ENCODE measurements at places on chromosomes 11 and 22.

GRCh38 chr11:115333949-115334348, 170.3 kb downstream of the CADM1 start:
- DNase-seq, result no peak

DNA sequence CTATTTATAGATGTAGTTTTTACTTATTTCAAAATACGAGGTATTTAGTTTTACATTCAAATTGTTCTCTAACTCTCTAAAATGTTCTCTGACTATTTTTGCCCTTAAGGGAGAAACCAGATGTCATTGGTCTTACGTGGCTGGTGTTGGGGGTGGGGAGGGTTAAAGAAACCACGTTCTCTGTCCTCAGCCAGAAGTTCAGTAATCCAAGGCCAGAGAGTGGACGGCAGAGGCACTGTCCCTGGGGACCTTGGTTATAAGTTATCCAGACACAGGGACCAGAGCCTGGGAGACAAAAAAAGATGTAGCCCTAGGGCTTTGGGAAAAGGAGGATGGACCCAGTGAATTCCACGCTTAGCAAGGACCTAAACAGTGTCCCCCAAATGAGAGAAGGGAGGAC, 706 bp upstream of the OR51E1 start:
- DNase-seq, result no peak

DNA sequence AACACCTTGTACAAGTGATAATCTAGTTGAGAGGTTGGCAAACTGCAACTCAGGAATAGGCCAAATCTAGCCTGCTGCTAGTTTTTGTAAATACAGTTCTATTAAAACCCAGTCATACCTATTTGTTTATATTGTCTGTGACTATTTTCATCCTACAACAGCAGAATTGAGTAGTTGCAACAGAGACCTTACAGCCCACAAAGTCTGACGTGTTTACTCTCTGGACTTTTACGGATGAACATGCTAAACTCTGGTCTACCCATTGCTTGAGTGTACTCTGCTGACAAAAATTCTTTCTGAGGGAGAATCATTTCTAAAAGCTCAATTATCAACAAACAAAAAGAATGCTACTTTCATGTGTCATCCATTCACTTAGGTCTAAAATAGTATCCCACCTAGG, 287.0 kb downstream of the DYNC2H1 start:
- no peak for DNase-seq

GRCh38 chr11:70252844-70253243, 17.6 kb upstream of the PPFIA1 start:
- DNase-seq, result no peak

DNA sequence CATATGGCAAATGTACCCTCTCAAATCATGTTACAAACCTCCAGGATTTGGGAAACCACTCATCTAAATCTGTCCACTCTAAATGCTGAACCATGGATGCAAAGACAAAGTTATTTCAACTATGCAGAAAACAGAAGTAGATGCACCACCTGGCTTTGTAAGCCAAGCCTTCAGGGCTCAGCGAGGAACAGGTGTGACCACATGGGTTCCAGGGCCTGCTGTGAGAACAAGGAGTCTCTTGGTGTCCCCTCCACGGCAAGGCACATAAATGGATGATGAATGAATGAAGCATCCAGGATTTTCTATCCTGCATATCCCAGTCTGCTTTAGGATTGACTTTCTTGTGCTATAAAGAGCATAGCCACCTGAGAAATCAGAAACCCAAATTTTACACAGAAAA, 284.5 kb downstream of the LARGE1 start:
- DNase-seq, result no peak

DNA sequence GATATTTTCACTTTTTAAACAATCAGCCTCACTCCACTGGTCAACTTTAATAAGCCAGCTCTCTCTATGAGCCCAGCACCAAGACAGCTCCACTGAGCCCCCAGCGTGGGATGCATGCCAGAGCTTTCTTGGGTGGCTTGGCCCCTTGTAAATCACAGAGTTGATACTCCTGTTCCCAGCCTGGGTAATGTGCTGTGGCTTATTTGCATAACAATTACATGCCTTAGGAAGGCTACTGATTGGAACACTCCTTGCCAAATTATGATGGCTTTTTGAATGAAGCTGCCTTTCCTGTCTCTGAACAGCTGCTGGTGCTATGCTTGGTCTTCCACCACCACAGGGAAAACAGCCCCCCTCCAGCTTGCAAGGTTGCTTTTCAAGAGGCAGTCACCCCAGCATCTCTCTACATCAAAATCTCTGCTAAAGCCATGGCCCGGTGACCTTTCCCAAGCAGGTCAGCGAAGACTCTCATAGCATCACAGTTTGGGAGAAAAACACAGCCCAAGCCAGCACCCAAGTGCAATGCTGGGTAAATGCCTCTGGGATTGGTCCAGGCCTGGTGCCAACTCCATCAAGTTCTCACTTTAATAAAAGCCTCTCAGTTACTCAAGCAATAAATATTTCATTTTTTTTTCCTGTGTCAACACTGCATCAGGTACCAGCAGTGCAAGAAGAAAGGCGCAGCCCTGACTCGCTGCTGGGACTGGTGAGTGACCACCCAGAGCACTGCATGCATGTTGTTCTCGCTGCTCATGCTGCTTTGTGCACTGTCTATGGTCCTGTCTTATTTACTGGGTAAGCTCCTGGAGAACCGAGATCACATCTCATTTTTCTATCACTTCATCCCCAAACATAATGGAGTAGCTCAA, 549.3 kb downstream of the OPCML start:
- DNase-seq, result no peak

DNA sequence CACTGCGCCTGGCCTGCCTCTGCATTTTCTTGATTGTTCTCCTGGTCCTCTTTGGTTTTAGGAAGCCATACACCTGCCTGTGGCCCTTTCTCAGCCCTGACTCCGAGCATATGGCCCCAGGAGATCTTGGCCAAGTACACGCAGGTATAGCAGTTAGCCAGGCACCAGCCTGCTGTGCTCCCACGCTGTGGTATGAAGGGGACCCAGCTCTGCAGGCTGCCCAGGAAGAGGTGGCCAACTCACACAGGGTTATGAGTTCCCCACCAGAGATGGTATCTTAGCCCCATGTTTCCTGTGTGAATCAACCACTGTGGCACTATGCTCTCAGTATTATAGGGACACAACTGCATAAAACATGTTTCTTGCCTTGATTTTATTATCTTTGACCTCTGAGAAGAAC, 31.1 kb downstream of the SGSM3 start:
- no peak for DNase-seq

DNA sequence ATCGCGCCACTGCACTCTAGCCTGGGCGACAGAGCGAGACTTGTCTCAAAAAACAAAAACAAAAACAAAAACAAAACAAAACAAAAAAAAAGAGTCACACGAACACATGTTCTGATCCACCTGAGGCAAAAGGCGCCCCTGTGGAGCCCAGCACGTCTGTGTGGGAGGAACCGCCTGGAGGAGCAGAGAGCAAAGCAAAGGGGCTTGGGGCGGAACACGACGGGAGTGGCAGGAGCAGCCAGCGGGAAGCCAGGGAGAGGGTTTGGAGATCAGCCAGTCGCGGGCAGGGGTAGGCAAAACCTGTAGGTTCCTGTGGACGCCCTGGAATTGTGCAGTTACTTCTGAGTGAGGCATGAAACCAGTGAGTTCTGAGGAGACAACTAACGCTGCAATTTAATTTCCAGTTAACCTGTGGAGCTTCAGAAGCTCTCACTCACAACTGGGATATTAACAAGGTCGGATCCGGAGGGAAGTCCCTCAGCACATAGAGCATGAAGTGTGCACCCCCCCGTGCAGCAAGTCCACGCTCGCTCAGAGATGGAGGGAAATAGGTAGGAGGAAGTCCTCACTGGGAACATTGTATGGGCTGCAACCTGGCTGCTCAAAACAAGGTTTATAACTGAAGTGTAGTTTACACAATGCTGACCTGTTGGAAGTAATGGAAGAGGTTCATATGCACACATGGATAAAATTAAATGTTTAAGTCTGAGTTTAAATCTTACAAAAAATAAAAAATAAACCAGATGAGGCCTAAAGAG, 13.2 kb upstream of the USP18 start:
- no peak for DNase-seq

DNA sequence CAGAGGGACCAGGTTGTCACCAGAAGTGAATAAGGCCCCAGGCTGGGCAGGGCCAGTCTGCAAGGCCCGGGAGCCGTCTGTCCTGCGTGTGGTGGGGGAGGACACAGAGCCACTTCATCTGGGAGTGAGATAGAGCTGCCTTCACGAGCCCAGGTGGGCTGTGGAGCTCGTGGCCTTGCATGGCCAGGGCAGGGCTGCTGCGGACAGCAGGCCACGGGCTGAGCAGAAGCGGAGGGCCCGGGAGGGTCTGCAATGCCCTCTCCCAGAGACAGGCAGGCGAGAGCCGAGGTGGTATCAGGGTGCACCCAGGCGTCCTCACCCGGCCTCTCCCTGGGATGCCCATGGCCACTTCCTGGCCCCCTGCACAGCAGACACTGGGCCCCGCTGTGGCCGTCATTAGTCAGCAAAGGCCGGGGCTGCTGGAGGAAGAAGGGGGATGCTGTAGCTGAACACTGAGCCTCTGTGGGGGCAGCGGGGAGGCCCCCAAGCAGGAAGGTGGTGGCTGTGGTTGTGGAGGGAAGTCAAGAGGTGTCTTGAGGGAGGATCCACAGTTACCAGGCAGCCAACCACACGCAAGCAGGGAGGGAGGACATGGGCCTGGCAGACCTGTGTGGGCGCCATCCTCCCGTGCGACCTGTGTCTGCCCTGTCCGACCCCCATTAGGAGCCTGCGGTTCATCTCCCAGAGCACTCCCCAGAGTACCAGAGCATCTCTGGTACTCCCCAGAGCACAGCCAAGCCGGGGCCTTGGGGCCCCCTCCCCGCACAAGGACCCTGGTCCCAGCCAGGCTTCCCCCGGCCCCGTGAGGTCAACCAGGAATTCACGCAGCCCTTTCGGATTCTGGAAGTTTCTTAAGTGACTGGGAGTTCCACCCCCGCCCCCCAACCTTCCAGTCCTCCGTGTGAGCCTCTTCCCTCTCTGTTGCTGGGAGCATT, 1109.5 kb downstream of the BRD1 start:
- no peak for DNase-seq

GRCh38 chr11:67376873-67377808, 3.7 kb upstream of the CLCF1 start:
- DNase-seq, result no peak

GRCh38 chr11:78460471-78460870, 42.9 kb upstream of the GAB2 start:
- no peak for DNase-seq

DNA sequence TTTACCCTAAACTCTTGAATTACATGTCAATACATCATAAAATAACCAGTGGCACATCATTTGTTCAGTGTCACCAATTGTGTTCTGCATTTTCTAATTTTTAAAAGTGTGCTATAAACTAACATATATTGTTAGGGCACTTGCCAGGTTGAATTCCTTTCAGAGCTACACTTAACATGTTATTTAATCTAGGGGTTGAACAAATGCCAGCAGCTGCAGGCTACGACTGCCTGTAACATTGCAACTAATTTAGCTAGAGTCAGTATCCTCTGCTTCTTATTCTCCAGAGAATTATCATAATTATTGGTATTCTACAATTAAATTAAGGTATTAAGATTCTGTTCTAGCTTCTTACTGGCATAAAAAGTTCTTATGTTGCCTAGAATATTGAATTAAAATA, 46.4 kb upstream of the ARHGAP42 start:
- DNase-seq, result no peak

DNA sequence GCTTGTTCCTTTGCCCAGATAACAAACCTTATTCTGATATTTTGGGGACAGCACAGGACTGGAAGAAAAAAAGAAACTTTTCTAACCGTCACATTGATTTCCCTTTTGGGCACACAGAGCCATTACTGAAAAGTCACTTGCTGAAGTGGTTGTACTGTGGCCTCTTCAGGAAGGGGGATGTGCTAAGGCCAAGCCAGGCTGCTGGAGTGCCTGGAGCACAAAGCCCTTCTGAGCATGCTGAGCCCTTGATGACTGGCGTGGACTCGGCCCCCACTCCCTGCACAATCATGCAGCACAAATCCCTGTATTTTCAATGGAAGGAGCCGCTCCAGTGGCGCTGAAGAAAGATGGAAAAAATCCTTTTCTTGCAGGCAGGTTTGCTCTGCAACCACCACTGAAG, 164.2 kb downstream of the NTM start:
- no peak for DNase-seq

Measured in HAP-1 (cell line).